ENCODE measurements at places on chromosomes 1 and 21.
A peak's percentile ranks its signal among the peaks of the same experiment; 100 is the strongest.

GRCh38 chr1:240672132-240672811, 60.3 kb upstream of the GREM2 start:
- no peak for DNase-seq

GRCh38 chr1:221268295-221268694, 389.1 kb downstream of the HLX start:
- DNase-seq: no peak

- peak; percentile 51 for DNase-seq
Measured at GRCh38 chr1:147627435-147628110, 42.8 kb downstream of the ACP6 start.

DNA sequence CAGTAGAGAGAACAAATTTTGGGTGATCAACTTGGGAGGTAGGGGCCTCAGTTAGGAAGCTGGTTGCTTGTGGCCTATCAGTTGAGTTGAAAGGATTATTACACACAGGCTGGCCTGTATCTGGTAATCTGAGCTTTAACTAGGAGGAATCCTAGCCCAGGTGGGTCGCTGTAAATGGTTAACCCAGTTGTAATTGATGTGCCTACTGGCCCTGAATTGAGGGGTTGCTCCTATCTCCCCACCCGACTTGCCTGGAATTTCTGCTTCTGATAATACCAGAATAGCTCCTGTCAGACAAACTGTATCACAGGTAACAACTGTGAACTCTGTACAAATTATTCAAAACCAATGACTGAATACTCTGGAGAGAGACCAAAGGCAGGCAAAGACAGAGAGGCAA, 210.4 kb upstream of the RUNX1 start:
- DNase-seq: no peak

- DNase-seq: peak; percentile 53
Measured at GRCh38 chr1:3869751-3870301, 12.6 kb downstream of the DFFB start.

DNA sequence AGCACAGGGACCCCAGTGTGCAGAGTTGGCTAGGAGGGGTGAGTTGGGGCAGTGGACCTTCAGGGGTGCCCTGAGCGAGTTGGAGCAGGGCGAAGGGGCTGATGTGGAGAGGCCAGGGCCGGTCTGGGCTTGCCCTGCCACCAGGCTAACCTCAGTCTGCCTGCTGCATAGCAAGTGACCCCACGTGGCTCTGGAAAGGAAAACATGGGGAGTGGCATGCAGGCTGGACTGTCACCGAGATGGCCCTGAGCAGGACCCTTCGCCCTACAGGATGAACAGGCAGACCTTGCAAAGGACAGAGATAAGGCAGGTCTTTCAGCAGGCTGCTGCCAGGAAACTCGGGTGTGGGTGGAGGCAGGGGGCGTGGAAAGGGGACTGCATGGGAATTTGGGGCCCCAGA, 51.5 kb downstream of the FOXO6 start:
- no peak for DNase-seq

DNA sequence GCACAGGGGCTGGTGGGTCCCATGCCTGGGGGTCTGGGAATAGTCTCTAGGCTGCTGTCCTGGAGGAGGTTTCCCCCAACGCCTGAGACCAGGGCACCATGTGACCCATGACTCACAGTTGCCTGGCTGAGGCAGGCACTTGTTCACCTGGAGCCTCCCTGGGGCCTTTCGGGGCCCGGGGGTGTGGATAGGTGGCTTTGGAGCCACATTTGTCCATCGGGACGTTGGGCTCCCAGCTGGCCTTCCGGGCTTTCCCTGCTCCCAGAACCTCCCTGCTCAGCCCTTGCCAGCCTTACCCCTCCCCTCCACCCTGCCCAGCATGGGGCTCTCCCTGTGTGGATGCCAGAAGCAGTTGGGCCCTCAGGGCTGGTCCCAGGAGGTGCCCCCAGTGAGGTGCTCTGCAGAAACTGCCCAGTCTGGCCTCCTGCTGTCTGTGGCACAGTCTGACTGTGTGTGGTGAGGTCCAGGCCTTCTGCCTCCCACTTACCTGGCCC, 14.2 kb downstream of the COL6A1 start:
- no peak for DNase-seq

DNA sequence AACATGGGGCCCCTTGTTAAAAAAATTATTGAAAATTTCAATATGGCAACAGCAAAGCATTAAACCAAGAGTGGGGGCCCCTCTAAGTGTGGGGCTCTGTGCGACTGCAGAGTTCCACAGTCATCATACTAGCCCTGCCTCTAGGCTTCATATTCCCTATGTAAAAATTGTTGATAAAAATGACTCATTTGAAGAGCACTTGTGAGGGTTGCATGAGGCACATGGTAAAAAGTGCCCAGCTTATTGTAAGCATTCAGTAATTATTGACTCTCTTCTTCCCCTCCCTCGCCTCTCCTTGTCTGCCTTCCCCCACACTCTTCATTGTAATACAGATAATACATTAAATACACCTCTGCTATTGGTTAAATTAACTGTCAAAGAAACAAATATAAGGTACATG, 86.7 kb upstream of the PTBP2 start:
- DNase-seq: no peak

GRCh38 chr1:167790117-167790516, 68.3 kb downstream of the MPZL1 start:
- DNase-seq: no peak

DNA sequence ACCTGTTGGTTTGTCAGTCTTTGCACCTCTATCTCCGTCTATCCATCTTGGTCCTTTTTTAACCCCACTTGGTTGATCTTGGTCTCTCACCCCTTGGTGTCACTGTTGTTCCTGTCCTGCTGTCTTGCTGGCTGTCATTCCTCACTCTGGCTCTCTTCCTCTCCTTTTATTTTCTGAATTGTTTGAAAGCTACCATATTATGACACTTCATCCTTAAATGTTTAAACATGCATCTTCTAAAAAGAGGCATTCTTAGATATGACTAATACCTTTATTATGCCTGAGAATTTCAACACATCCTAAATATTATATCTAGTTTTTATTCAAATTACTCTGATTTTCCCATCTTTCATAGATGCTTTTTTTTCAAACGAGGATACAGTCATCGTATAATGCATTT, 37.0 kb downstream of the BACH1 start:
- DNase-seq: no peak

DNA sequence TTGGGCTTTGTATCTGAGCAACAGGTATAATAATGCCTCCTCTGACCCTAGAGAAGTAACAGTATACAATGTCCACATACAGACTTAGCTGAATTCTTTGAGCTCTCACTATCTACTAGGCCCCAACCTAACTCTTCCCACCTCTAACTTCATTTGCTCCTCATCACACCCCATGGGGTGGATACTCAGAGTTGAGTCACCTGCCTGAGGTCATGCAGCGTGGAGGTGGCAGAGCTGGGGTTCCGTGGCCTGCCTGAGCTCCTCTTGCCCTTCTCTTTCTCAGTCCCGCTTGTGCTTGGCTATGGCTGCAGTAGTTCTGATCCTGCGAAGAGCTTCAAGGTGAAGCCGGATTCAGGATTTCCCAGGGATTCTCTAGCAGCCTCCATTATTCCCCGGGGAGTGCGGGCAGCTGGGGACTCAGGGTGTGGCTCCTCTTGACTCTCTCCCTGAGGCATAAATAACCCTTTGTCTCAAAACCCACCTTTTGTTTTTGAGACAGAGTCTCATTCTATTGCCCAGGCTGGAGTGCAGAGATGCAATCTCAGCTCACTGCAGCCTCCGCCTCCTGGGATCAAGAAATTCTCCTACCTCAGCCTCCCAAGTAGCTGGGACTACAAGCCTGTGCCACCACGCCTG, 29.9 kb upstream of the ACTL8 start:
- no peak for DNase-seq

- peak; percentile 0 for DNase-seq
Measured at GRCh38 chr1:228342627-228343190, 63.9 kb downstream of the TRIM11 start.

- no peak for DNase-seq
Measured at GRCh38 chr21:45388011-45388521, 16.9 kb upstream of the COL18A1 start.

GRCh38 chr1:58585166-58585565, 8.1 kb upstream of the TACSTD2 start:
- DNase-seq: no peak

DNA sequence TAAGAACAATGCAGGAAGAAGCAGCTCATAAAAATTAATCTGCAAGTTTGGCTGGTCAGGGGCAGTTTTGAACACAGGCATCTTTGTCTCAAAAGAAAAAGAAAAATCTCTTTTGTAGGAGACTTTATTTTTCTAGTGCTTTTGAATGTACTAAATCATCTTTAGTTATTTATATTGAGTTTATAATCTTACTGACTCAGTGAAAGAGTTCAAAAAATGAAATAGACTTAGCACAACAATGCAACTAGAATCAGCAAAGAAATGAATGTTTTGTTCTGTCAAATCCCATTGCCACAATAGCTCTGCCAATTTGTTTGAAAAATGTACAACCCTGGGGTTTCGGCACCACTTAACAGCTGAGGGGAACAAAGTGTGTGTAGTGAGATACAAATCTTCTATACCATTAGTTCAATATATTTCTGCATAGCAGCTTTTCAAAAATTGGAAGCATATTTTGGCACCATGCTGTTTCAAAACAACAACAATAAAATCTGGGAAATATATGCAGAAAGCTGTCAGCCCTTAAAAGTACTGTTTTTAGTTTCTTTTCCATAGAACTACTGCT, 1969.1 kb downstream of the MRPL39 start:
- no peak for DNase-seq

DNA sequence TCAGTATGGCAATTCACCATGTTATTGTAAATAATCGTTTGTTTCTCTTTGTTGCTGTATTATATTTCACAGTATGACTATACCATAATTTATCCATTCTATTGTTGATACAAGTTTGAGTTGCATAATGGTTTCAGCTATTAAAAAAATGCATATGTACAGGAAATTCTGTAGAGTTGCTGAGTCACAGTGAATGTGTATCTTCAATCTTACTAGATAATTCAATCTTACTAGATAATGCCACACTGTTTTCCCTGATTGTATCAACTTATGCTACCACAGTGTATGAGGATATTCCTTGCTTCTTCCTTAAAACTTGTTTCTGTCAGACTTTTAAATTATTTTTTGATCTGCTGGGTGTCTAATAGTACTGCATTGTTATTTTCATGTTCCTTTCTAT, 3.5 kb upstream of the COA6 start:
- DNase-seq: no peak

GRCh38 chr1:108048301-108049177, 83.6 kb upstream of the VAV3 start:
- no peak for DNase-seq

GRCh38 chr1:118984722-118985639, 3.2 kb downstream of the TBX15 start:
- DNase-seq: no peak

DNA sequence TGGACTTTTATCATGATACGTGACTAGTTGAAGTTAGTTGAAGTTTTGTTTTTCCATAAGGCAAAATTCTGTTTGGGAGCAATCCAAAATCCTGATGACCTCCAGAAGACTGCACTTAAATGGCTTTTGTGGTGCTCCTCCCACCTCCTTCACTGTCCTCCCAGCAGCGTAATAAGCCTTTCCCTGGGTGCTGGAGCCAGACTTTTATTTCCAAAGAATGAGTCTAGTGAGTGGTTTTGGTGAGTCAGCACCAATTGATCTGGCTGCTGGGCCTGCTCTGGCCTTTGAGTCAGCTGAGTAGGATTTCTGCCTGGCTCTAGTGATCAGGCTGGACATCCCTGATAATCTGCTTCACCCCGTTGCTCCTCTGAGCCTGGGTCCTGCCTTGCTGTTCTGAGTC, 21.7 kb upstream of the KCND3 start:
- DNase-seq: no peak

DNA sequence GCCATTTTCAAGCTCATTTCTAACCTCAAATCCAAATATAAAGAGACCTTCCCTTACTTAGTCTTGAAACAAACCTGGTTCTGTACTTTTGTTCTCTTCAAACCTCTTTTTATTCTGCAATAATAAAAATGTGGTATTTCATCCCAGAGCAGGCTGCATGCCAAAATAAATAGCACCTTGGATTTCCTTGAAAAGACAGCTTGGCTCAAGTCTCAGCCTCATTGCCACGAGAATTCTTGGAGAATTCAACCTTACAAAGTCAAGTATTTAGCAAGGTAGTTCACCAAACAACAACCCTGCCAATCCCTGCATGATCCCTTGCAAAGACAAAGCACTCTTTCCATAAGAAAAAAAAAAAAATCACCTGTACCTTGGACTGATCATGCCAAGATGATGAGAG, 33.8 kb downstream of the KANK4 start:
- no peak for DNase-seq

DNA sequence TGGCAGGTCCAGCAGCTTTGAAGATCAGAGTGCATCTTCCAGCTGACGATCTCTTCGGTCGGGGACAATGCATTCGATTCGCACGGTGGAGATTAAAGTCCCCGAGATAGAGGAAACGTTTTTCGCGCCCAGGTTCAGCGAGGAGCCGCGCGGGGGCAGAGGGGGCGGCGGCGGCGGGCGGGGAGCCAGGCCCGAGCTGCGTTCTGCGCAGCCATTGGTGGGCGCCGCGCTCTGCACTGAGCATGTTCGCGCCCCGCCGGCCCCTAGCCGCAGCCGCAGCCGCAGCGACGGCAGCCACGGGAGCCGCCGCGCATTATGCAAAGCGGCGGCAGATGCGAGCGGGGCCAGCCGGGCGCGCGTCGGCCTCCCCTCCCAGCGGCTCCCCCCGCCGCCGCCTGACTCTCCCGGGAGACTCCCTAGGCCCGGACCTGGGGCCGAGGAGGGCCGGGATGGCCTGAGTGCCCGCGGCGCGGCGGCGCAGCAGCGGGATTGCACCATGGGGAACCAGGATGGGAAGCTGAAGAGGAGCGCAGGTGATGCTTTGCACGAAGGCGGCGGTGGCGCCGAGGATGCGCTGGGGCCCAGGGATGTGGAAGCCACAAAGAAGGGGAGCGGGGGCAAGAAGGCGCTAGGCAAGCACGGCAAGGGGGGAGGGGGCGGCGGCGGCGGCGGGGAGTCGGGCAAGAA, at the start of gene FMN2:
Gene FMN2, plus strand, starts transcription at position 270 of the 687 bp plus-strand sequence. Its CDS starts 227 bp downstream, at position 497.
- DNase-seq: peak; percentile 81

- no peak for DNase-seq
Measured at GRCh38 chr1:192571668-192572067, 3.9 kb upstream of the RGS1 start.

- no peak for DNase-seq
Measured at GRCh38 chr1:111848852-111849545, 93.3 kb downstream of the DDX20 start.

- DNase-seq: no peak
Measured at GRCh38 chr1:24666794-24667193, 23.7 kb downstream of the SRRM1 start.

- no peak for DNase-seq
Measured at GRCh38 chr1:87208931-87209330, 119.7 kb upstream of the LMO4 start.

DNA sequence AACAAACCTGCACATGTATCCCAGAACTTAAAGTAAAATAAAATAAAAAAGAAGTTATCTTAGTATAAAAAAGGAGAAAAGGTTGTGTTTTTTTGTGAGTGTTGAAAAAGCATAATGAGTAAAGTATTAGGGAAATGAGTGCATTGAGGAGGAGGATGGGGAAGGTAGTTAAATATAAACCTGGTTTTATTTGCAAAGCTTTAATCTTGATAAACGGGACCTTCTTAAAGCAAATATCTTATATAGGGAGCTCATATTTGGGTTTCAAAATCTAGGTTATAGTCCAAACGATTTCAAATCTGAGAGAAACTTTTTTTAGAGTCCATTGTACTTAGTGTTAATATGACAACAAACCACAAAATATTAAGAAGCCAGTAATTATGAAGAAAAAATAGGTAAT, 21.7 kb upstream of the SLC19A2 start:
- DNase-seq: no peak

GRCh38 chr21:42423197-42423675, 19.5 kb downstream of the UBASH3A start:
- no peak for DNase-seq
